Hematopoietic multipotent progenitor cell treated with erythropoietin and hydrocortisone succinate and interleukin-3 and kit ligand, for 8 days (in vitro differentiated cells): ENCODE measurements at places on chromosomes 5 and 9.

GRCh38 chr5:10620346-10620745, 56.5 kb downstream of the ANKRD33B start:
- DNase-seq = no peak

DNA sequence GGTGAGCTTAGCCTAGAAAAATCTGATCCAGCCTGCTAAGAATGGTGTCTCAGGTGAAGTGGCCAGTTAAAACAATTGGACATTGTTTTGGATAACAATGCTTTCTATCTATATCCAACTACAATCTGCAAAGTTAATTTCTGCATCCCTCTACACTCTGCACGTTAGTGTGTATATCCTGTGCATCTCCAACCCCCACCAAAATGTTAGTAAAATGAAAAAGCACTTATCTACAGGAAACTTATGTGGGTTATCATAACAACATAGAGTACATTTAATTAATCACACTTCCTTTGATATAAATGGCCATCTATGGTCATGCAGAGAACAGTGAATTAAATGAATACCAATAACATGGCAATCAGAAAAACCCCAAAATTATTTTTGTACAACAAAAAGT, 158.7 kb downstream of the NFIB start:
- DNase-seq = peak; percentile 40

DNA sequence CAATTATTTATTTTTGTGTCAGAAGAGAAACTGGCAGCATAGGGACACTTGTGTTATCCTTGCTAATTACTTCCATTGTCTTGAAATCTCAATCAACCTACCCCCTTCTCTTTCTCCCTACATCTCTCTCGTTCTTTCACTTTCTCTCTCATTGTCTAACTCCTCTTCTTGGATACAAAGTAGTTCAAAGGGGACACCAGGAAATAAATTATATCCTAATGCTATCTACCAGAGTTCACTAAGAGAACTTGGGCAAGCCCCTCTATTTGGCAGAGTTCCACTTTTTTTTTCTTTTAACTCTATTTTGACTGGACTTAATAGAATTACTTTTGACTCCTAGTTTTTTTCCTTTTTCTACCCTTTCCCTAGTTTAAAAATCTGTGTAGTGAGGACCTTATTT, 102.2 kb downstream of the MEF2C start:
- DNase-seq = peak; percentile 27

DNA sequence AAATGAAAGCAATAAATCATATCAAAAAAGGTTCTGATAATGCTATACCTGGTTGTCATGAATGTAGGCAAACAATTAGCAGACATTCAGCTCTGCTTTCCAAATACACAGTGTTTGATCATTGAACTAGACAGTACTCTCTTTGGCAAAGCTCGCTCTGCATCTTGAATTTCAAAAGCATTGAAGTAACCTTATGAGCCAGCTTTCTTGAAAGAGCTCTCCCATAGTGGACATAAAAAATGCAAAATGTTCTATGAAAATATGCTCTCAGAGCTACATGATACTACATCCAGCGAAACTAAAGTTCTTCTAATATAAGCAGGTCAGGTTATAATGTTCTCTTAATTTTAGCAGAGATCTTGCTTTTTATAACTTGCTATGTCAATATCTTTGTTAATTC, 533.4 kb downstream of the CSNK1G3 start:
- DNase-seq = no peak

DNA sequence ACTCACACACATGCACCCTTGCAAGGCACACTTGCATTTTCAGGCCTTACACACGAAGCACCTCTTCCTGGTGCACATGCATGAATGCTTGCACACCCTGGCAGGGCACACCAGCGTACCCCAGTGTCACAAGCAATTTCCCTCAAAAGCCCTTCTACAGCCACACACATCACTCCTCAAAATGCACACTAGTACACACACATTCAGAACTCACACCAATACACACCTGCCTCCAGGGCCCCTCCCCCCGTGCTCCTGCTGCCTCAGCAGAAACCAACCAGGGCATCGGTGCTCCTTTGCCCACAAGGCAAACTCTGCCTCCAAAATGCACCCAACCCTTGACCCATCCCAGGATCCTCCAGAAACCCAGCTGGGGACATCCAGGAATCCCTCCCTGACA, 1.2 kb downstream of the CAMK2A start:
- no peak for DNase-seq

DNA sequence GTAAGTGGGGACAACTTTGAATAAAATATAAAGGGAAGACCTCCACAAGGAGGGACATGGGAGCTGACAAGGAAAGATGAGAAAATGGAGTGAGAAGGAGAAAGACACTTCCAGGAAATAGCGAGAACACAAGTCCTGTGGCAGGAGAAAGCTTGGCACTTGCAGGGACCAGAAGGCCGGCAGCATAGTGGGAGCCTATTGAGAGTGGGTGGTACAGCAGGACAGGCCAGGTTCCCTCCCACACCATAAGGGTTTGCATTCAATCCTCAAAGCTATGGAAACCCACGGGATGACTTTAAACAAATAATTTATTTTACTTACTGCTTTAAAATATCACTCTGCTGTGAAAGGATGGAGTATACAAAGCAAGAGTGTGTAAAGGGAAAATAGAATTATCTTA, 173.2 kb upstream of the ELL2 start:
- DNase-seq = no peak

- DNase-seq = no peak
Measured at GRCh38 chr5:132260051-132260450, 2.6 kb downstream of the PDLIM4 start.

- no peak for DNase-seq
Measured at GRCh38 chr5:1415059-1415425, 30.2 kb downstream of the SLC6A3 start.

- no peak for DNase-seq
Measured at GRCh38 chr5:57468481-57469163, 14.0 kb downstream of the ACTBL2 start.

GRCh38 chr9:1759771-1760300, 255.3 kb upstream of the SMARCA2 start:
- no peak for DNase-seq

DNA sequence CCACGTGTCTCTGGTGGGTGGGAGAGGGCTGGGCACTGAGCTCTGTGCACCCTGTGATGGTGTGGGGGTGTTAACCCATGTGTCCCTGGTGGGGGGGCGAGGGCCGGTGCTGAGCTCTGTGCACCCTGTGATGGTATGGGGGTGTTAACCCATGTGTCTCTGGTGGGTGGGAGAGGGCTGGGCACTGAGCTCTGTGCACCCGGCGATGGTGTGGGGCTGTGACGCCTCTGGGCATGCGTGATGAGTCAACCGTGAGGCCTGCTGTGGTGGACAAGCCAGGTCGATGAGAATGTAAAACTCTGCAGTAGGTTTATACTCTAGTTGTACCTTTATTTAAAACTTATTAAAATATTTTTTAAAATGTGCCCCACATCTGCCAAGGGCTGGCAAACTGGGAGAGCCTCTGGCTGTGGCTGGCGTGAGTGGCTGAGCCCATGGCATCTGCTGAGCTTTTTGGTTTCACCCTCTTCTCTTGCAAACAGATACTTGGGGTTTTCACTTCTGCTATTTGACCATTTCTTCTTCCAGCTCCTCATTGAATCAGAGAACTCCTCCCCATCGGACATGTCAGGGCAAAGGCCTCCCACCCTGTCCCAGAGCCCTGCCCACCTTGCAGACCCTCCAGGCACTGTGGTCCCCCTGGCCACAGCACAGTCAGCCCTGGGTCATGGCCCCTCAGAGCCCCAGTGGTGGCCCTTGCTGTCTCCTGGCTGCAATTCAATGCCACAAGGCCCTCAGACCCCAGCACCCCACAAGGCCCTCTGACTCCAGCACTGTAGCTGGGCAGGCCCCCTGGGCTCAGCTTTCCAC, 18.5 kb upstream of the EXOC3 start:
- no peak for DNase-seq

DNA sequence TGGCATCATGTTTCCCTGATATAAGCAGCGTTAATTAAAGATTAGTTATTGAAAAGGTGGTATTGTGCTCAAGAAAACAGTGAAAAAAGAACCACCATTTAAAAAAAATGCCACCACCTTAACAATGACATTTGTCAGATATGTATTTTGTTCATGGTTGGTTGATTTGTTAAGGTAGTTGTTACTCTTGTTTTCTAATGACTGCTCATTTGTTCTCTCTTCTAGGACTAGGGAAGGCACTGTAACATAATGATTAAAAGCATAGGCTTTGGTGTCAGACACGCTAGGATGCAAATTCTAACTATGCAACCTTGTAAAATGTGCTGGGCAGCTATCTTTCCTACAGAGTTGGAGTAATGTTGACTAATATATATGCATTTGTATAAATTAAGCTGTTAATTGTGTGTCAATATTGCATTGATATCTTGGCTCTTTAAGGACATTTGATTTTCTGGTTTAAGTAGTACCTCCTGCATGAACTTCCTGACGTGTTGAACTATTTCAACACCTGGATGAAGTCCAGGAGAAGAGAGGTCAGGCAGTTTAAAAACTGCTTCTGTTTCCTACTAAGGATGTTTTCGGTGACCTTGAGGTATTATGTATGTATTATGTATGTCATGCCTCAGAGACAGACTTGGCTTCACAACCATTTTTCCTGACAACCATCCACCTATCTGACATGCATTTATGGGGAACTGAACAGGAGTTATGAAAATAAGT, 77.8 kb downstream of the MUSK start:
- no peak for DNase-seq

DNA sequence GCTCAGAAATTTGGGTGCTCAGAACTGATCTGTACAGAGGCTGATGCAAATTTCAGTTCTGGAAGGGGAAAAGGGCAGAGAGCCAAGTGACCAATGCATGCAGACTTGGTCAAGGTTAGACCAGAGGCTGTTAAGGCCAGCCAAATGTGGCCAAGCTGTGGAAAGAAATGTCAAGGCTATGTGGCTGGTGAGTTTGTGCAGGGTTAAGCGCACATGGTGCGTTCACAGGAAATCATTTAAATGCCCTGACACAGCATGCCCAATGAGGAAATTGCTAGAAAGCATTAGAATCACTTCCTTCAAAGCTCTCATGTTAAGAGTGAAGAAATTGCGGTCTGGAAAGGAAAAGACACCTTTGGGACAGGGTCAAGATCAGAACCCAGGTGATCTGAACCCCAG, 58.0 kb downstream of the PTPN3 start:
- DNase-seq = no peak

- no peak for DNase-seq
Measured at GRCh38 chr9:93669116-93669957, 93.0 kb downstream of the PHF2 start.

- no peak for DNase-seq
Measured at GRCh38 chr9:98402019-98402840, 146.8 kb upstream of the TBC1D2 start.

DNA sequence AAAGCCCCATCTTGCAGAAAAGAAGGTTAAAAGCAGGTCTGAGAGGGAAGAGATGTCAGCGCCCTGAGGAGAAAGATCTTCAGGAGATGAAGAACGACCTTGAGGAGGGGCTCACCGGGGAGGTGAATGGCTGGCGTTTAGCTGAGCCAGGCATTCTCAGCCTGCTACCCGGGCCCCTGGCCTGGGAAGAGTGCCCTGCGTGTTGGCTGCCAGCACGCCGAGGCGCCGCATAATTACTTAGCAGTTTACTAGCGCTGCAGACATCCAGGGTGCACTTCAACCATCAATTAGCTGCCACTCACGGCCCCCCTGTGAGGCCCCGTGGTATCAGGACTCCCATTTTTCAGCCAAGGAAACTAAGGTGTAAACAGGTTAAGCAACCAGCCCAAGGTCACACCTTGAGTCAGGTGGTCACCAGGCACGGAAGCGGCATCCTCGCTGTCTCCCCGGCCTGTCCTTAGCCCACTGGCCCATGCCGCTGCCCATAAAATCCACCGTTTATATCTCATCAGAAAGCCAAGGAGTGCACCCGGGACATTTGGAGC, 551.9 kb downstream of the BNC2 start:
- no peak for DNase-seq

GRCh38 chr9:121886759-121887485, 206.2 kb downstream of the TTLL11 start:
- DNase-seq = no peak

DNA sequence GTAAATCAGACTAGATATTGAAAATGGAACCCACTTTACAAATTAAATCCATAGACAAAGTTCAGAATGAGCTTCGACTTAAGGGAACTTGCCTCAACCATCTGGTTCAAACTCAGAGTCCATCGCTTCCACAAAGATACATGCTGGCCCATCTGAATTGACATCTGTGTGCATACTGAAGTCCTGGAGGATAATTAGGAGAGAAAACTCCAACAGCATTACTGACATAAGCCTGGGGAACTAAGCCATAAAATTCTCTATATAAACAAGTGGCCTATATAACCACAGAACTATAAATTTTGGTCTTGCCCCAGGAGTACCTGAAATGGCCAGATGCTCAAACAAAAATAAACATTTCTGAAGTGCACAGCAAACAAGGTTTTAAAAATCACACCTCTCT, 94.4 kb downstream of the IZUMO3 start:
- DNase-seq = no peak

DNA sequence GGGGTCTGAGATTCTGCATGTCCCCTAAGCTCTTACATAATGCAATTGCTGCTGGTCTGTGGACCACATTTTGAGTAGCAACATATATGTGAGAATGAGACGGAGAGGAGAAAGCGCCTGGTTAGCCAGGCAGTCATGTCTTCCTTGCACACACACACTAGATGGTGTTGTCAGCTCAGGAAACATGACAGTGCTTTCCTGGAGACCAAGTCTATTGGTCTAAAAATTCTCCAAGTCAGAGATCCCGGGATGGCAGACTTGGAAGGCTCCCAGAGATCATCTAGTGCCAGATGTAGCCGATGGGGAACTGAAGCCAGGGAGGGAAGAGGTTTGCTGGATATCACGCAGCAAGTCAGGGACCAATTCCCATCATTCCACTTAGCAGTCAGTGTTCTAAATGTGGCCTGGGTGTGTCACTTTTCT, 53.4 kb downstream of the GALNT12 start:
- DNase-seq = peak; percentile 30

DNA sequence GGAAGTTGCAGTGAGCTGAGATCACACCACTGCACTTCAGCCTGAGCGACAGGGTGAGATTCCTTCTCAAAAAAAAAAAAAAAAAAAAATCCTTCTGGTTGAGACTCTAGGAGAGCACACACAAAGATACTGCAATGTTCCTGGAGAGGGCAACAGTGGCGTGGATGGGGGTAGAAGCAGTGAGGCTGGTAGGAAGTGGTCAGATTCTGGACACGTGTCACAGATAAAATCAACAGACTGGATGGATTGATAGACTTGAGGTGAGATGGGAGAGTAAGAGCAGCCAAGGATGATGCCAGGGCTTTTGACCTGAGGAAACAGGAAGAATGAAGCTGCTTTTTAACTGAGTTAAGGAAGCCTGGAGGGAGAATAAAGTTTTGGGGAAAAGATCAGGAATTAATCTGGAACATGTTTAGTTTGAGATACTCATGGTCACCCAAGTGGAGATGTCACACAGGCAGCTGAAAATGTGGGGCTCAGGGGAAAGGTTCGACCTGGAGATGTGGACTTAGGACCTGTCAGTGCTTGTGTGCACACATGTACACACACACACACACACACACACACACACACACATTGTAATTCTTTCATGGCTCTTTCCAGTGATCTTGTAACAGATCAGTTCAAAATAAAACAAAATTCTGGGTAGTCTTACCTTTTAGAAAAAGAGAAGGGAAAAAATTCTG, 88.1 kb downstream of the FANCC start:
- peak; percentile 3 for DNase-seq

GRCh38 chr5:145499483-145499882, 335.7 kb downstream of the PRELID2 start:
- no peak for DNase-seq
